ENCODE measurements at places on chromosomes 7 and 10.
A peak's percentile ranks its signal among the peaks of the same experiment; 100 is the strongest.

DNA sequence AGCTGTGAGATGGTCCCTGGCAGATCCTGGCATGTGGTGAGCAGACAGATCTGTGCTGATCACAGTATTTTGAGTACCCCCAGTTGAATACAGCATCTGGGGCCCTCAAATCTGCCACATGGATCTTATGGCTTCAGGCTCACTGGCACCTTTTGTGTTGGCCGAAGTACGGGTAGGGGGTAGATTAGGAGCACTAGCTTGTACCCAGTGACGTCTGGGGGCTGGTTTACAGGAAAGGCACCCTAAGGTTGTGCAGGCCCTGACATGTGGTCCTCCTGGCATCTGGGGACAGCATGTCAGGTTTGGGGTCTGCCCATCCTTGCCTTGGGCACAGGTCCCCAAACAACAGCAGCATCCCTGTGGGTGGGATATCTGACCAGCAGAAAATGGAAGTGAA is 53.2 kb downstream of the SYPL1 start:
- no peak for DNase-seq

DNA sequence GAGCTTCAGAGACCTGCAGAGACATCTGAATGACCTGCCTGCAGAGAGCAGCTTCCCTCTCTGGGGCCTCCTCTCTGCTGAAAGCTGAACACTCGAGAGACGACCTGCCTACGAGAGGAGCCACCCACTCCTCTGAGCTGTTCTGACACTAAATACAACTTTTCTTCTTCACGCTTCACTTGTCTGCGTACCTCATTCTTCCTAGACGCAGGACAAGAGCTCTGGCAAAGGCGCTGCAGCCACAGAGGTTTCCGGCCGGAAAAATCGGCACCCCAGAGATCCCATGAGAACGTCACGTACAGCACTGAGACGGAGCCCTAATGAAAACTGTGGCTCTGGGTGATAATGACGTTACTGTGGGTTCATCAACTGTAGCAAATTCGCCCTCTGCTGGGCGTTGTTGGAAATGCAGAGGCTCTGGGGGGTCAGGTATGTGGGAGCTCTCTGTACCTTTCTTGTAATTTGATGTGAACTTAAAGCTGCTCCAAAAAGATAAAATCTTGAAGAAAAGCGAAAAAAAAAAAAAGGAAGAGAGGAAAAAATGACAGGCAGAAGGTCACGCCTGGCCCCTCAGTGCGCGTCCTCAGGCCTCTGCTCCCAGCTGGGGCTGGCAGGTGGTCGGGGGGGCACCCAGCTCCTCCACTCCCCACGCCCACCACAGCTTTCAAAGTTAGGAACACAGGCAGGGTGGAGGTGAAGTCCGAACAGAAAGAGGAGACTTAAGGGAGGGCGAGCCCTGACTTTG is 120.7 kb downstream of the DYNC2I1 start:
- DNase-seq: peak; percentile 89

DNA sequence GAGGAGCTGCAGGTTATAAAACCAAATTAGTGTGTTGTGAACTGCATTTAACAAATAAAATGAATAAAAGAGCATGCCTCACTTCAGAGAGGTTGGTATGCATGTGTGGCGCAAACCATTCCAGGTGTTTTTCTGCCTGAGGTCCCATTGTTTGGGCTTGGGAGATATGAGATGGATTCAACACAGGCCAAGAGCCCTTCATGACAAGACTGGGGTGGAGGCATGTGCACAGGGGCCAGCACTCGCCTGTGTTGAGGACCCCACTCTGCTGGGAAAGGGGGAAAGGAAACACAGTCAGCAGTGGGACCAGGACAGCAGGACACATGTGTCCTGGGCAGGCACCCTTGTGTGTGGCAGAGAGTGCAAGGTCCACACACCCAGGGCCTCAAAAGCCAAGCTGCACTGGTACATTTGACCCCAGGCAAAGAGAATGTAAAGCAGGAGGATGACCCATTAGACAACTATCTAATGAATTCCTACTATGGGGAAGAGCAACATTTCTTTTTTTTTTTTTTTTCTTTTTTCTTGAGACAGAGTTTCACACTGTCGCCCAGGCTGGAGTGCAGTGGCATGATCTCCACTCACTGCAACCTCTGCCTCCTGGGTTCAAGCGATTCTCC is 9.2 kb upstream of the SLC18A3 start:
- peak; percentile 8 for DNase-seq

DNA sequence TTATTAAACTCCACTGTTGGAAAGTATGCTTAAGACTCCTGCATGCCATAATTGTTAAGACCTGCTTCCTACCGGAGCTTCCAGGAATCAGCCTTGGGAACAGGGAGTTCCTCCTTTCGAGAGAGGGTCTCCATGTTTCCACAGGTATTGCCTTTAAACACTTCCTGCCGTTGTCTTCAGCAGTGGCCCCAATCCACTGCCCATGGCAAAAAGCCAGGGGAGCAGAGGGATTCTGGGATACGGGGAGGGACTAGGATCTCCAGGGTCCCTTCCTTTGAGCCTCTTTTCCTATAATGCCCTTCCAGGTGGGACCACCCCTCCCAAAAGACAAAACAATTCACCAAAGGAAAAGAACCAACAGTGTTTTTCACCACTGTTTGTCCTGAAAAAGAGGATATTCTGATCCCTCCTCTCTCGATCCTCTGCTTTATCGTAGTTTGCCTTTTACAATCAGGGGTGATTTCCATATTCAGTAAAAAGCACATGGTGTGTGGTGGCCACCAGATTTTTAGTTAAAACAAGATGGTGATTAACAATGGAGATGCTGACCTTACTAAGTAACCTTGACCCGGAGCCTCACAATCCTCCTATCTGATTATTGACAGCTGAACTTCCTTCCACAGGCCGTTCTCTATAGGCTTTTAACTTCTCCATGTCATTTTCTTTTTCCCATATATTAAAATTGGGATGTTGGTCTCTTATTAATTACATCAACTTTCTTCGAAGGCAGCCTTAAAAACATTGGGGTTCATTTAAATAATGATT is 36.0 kb downstream of the LRRC72 start:
- DNase-seq: no peak

DNA sequence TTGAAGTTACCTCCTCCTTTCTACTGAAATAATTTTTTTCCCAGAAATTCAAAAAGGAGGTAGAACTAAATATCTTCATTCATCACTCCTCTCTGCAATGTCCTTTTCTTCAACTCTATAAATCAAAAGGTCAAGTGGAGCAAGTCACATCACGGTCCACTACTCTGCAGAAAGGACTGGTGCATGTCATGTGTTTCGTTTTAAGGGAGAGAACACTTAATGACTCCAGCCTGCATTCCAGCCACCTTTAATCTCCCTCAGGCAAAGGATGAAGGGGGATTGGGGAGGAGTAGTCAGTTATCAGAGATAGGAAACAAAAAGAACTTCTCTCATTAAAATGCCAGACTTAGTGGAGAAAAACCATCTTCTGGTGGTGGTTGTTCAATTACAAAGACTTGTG is 78.9 kb downstream of the ANK3 start:
- DNase-seq: no peak

- DNase-seq: no peak
Measured at GRCh38 chr10:78300526-78300925, 266.9 kb downstream of the RPS24 start.

DNA sequence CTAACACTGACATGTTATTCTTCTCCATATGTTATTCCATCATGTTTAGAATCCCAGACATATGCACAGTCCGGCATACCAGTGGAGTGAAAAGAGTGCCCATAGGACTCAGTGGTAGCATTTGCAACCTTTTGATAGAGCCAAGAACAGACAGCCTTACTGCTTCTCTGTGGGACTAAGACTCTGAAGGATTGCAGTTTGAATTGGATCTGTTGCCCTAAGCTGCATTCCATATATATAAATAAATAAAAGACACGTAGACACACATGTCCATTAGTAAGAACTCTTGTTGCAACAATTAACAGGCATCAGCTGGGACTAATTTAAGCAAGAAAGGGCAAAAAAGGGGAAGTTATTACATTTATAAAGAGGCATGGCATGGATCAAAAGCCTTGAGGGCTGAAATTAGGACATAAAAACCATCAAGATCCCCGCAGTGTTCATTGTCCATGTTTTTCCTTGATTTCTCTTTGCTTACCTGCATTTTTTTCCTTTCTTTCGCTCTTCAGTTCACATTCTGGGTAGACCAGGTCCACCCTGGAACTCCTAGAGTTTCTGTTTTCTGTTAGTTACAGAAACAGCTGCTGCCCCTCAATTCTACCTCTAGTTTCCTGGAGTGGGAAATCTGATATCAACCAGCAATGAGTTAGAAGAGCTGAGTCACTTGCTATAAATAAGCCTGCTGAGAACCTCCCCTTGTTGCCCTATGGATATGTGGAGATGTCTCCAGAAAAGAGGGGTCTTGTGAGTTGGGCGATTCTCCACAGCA is 132.4 kb downstream of the SORCS1 start:
- DNase-seq: no peak

GRCh38 chr10:34795334-34795733 is 19.8 kb downstream of the PARD3 start:
- DNase-seq: no peak

DNA sequence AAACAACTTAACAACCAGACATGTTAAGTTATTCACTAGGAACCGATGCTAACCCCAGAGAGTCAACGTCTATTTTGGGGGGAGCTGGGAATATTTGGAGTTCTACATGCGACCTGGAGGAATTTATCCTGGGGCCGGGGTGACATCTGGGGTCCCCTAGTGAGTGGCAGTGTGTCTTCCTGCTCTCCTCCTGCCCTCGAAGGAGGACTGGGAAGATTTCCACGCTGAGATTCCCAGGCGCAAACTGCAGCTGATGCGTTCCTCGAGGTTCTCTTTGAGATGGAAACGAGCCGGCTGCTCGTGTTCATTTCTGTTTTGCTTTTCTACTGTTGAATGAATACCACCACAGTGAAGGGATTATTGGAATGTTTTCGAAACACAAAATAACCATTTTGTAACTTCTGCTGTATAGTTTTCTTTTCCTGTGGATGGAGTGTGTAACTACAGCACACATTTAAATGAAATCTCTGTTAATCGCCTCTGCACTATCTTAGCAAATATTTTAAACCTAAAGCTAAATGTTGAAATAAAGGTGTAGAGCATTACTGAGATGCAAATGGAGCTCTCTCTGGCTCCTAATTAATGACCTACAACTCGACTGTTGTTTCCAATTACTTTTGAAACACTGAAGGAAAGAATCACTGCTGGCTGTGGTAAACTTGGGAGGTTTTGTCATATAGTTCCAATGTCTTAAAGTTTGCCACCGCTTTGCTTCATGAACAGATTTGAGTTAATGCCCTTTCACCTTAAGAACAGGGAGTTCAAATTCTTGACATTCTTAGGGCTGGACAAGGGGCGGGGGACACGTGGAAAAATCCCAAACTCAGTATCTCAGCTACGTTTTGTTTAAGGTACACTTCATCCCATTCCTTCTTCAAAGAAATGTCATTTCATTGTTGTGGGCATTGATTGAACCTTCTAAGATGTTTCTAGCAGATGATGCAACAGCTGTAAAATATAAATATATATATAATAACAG is 21.1 kb downstream of the GATA3 start:
- no peak for DNase-seq

GRCh38 chr10:43324876-43325275 is 46.6 kb upstream of the FXYD4 start:
- DNase-seq: no peak

GRCh38 chr7:116933465-116933864 is 19.8 kb upstream of the ST7 start:
- no peak for DNase-seq

- DNase-seq: no peak
Measured at GRCh38 chr10:124724279-124725027, 19.7 kb downstream of the FAM53B start.

DNA sequence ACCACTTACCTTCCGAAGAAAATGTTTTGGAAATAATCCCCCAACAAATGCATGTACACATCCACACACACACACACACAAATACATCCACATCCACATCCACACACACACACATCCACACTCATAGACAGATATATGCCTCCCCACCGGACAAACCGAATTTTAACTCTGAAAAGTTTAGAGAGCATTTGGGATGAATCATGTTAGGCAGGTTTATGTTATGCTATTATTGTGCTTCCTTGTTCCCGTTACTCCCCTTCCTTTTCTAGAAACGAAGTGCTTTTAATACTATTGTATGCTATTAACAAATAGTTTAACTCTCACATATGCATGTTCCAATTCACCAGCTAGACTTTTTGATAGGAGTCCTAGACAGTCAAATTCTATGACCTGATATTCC is 91.5 kb downstream of the FAS start:
- DNase-seq: no peak

- DNase-seq: no peak
Measured at GRCh38 chr7:35021445-35021844, 15.8 kb downstream of the DPY19L1 start.

- no peak for DNase-seq
Measured at GRCh38 chr7:37377231-37377630, 71.4 kb downstream of the ELMO1 start.

DNA sequence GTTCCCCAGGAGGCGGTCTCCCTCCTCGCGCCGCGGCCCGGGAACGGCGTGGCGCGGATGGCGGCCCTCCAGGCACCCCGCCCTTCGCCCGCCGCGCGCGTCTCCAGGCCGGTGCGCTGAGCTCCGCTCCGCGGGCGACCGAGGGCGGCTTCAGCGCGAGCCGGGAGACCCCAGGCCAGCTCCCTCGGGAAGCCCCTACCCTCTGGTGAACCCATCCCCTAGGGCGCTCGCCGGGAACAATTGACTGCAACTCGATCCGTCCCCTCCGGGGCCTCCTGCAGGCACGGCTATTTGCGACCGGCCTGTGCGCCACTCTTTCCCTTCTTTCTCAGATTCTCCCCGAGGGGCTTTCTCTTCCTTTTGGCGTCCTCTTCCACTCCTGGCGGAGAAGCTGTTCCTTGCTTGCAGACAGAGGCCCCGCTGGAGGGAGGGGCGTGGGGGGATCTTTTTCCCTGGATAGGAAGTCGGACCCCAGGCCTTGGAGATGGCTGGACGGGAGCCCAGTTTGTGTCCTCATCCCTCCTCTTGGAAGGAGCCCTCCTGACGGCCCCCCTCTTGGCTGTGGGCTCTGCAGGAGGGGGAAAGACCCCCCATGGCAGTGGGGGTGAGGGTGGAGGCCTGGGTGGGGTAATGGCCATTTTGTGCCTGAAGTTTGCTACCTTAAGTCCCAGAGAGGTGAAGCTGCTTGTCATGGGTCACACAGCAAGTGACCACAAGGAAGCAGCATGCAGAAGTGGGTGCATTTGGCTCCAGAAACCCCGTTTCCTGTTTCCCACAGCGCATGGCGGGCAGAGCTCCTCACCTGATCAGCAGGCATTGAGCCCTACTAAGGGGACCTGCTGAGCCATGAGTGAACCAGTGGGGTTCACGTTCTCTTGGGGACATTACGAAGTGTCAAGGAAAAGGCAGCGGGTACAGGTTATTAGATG is 171.2 kb upstream of the TNRC18 start:
- DNase-seq: no peak

GRCh38 chr10:121616291-121616690 is 18.0 kb upstream of the FGFR2 start:
- no peak for DNase-seq

Data from GM13976 (cell line).